ENCODE measurements at places on chromosomes 2 and 18.
A peak's percentile ranks its signal among the peaks of the same experiment; 100 is the strongest.

- DNase-seq, result no peak
Measured at GRCh38 chr2:71550801-71551630, 97.7 kb downstream of the DYSF start.

- peak; percentile 17 for DNase-seq
Measured at GRCh38 chr2:64017811-64018700, 1.2 kb downstream of the VPS54 start.

DNA sequence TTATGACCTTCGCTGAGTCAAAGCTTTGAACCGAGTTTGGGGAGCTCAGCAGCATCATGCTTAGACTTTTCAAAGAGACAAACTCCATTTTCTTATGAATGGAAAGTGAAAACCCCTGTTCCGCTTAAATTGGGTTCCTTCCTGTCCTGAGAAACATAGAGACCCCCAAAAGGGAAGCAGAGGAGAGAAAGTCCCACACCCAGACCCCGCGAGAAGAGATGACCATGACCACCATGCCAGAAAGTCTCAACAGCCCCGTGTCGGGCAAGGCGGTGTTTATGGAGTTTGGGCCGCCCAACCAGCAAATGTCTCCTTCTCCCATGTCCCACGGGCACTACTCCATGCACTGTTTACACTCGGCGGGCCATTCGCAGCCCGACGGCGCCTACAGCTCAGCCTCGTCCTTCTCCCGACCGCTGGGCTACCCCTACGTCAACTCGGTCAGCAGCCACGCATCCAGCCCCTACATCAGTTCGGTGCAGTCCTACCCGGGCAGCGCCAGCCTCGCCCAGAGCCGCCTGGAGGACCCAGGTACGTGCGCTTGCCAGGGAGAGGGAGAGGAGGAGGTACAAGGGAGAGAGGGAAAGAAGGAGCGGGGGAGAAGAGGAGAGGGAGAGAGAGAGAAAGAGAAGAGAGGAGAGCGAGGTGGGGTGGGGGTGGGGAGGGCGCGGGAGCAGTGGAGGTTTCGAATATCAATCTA is at the start of gene DLX1:
Gene DLX1, plus strand, starts transcription at position 48 of the 700 bp plus-strand sequence. Its CDS starts 171 bp downstream, at position 219.
- DNase-seq, result no peak

- no peak for DNase-seq
Measured at GRCh38 chr2:147351784-147352183, 493.0 kb upstream of the ACVR2A start.

All from putamen (tissue), 1 donor.